ENCODE measurements at places on chromosomes 4 and X.

DNA sequence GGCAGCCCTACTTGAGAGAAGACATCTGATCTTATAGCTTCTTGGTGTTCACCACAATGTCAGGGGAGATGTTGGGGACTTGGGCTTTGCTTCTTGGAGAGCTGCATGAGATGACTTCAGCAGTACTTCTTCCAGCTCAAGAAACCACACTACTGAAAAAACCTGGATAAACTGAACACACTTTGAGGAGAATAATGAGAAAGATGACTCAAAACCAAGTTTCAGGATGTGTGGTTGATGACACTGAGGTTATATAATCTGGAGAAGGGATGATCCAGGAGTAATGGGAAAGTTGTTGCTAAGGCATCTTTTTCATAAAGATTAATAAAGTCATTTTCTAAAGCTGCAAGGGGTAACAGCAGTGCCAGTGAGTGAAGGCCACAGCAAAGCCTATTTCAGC lies 58.4 kb upstream of the PNPLA4 start:
- DNase-seq, result no peak

- DNase-seq, result no peak
Measured at GRCh38 chr4:167084321-167084720, 150.0 kb downstream of the SPOCK3 start.

DNA sequence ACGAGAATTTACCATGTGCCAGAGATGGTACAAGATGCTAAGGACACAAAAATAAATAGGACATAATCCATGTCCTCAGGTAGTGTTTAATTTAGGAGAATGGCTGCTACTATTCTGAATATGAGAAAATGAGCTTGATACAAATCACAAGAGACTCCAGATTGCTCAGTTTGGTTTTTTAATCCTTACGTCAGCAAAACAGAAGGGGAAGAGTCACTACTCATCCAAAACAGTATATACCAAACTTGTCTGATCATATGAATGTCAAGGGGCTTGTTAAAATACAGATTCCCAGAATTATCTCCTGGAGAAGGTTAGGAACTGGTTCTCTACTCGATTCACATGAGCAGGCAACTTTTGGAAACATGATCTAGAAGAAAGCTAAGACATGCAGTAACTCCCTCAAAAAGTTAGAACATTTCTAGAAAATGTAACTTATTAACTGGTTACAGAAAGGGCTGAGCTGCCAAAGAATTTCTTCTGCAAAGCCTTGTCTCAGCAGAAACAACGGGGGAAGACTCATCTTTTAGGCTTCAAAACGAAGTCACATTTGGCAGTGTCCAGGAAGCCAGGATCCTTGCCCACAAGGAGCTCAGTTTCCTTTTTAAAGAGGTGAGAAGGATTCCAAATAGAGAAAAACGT lies 3.4 kb downstream of the AIFM1 start:
- no peak for DNase-seq

DNA sequence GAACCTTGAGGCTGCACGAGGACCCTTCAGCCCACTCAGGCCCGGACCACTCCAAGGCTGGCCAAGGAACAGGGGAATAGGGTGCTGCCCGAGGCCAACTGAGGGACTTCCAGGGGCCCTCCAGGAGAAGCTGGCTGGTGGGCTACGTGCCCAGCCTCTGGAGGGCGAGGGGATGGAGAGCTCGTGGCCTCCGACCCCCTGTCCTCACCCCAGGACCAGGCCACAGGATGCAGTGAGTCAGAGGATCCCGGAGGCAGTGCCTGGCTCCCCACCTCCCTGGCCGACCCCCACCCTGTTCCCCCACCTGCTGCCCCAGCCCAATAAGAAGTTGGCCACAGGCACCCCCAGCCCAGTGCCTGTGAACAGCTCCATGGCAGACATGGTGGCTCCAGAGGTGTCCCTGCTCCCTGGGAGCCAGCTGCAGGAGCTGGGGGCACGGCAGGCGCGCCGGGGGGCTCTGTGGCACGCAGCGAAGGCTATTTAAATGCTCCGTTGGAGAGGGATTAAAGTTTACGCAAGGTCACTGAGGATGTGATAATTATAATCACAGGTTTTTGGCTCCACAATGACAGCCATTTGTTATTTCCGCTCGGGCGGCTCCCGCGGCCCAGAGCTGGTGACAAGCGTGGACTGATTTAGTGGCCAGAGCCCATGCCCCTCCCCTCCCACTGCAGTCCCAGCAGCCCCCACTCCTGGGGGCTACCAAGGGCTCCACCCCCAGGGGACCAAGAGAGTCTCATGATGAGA lies 95.7 kb upstream of the NKX1-1 start:
- no peak for DNase-seq

GRCh38 chr4:176642472-176642871 lies 150.2 kb downstream of the VEGFC start:
- no peak for DNase-seq

DNA sequence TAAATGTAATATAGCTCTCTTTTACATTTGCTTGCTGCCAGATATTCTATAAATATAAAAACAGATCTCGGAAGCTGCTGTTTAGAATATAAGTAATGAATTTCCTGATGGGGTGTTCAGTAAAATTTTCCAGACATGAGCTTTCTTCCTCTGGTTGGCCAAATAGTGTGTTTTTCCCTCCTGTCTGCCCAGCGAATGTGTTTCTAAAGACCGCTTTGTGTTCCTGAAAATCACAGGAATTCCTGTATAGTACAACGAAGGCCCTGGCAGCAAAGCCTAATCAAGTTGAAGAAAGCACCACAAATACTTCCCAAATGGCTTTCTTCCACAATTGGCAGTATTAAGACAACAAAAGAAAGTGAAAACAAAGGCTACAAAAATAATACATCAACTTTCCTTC lies 494.1 kb downstream of the INPP4B start:
- DNase-seq, result no peak

GRCh38 chrX:108306086-108306485 lies 132.1 kb downstream of the COL4A6 start:
- DNase-seq, result no peak

- DNase-seq, result no peak
Measured at GRCh38 chrX:1118572-1119199, 93.8 kb downstream of the CRLF2 start.

- peak; percentile 93 for DNase-seq
Measured at GRCh38 chr4:16205298-16206164, 20.7 kb downstream of the TAPT1 start.

GRCh38 chrX:94057385-94057784 lies 383.4 kb downstream of the FAM133A start:
- no peak for DNase-seq

DNA sequence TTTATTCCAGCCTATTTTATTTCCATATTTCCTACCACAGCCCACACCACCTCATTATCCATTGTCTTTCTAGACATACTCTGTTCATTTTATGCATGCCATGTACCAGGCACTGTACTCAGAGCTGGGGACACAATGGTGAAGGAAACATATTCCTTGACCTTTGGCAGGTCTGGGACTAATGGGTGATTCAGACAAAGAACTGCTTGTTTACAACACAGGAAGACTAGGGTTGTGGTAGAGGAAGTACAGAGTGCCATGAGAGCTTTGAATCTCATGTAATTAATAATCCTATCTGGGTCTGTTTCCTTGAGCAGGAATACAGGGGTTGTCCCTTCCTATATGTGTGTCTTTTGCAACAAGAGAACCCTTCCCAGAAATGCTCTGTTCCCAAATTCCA lies 75.1 kb upstream of the NUDT10 start:
- DNase-seq, result no peak

DNA sequence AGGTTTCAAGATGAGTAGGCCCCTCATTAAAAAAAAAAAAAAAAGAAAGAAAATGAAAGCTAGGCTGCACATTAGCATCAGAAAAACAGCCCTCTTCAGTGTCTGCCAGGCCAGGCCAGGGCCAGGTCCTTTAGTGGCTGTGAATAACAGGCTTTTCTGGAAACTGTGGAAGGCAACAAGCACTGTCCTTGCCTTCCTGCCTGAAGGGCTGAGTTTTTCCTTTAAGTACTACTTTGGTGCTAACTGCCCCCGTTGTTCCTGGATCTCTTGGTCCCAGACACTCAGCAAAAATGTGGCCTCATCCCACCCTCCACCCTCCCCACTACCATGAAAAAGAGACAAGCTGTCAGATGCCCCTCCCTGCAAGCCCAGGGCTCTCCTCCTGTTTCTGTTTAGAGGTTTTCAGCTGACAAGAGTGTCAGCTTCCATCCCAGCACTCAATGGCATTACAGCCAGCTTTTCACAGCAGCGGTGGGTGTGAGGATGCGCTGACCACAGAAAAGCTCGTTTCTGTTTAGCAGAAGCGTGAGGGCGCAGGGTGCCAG lies 174.2 kb downstream of the NHS start:
- DNase-seq, result no peak

DNA sequence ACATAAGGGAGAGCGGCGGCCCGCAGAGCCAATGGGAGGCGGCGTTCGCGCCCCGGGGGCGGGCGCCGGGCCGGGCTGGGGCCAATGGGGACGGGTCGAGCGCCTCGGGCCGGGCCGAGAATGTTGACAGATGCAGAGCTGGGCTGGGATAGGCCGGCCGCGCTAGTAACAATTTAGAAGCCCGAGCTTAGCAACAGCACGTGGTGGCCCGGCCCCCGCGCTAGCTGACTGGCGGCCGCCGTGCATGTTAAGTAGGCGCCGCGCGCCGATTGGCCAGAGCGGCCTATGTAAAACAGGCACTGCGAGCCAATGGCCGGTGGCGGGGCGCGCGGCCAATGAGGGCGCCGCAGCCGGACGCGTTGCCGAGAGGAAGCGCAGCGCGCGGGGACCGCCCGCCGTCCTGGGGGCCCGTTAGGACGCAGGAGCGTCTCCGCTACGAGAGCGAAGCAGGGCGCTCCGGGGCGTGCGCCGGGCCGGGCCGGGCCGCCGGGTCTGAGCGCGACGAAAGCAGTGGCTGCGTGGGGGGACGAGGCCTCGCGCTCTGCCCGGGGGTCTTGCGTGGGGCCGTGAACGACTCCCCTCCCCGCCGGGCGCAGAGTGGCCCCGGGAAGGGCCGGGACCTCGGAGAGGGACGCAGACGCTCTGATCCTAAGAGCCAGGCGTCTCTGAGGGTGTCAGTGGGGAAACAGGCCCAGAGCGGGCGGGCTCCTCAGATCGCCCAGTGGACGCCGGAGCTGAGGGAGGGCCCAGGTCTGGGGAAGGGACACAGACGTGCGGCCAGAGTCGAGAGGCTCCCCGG lies 435 bp upstream of the MXD4 start:
- DNase-seq, result peak; percentile 92

DNA sequence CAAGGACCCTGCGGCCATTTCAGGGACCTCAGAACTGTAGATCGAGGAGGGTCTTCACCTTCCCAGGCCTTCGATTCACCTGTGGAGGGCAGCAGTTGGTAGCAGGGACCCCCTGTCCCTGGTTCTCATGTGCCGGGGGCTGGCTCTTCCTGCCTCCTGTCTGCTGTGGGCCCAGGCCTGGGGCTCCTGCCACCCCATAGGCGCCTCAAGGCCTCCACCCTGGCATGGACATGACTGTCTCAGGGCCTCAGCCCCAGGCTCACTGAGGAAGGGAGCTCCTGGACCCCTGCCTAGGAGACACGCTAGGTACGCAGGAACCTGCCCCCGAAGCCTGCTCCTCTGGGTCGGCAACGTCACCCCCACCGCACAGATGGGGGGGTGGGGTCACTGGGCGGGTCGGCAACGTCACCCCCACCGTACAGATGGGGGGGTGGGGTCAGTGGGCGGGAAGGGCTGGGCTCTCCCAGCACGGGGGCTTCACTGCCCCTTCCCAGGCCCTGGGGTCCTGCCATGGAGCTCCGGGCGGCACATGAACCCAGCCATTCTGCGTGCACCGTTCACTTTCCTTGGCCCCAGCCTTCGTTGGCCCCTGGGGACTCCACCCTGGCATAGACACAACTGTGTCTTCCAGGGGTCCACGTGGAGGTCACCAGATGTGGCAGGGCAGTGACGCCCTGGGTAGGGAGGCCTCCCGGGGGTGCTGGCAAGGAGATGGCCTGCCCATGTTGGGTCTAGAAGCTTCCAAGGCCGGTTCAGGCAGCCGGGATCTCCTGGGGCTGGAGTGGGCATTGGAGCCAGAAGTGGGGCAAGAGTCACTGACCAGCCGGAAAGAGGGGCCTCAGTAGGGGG lies 3.5 kb upstream of the HGFAC start:
- DNase-seq, result no peak

DNA sequence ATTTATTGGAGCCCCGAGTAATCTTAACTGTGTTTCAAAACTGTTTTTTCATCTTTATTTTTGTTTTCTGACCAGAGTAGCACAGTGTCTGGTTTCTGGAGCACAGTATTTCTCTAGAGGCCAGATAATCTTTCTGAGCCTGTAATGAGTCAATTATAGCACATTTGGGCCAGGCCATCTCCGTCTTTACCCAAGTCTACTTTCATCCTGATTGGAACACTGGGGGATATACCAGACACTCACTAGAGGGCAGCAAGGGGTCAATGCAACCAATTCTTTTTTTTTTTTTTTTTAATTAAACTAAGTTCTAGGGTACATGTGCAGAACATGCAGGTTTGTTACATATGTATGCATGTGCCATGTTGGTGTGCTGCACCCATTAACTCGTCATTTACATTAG lies 282.0 kb downstream of the ARHGAP24 start:
- DNase-seq, result no peak

DNA sequence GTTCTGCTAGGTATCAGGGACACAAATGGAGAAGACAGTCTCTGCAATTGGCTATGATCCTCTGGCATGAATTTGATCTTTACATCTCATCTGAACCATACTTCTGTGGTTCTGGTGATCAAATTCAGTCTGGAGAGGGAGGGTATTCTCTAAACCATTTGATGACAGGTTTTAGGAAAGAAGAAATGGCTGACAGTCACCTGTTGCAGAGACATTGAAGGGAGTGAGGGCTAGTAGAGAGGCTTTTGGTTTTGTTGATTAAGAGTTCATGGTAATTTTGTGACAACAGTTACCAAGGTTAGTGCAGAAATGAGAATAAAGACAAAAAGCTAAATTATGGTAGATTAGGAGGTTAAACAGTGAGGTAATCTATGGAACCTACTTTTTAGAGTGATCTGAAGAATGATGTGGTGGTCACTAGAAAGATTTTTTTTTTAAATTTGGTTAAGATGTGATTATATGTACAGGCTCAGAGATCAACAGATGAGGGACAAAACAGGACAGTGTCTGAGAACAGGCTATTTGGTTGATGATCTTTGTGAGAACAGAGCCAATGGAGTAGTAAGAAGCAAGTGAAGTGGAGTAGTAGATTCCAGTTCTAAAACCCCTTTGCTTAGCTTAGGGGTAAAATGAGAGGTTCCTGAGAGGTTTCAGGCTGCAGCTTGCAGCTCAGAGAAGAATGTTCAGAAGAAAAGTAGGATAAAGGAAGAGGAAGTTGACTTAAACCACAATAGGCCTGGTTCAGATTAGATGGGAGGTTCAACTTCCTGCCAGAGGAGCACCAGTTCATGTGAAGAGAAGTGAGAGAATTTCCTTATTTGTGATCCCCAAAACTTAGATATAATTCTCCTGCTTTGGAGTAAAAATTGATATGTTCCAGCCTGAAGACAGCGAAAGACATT lies 34.7 kb downstream of the VSIG4 start:
- no peak for DNase-seq

DNA sequence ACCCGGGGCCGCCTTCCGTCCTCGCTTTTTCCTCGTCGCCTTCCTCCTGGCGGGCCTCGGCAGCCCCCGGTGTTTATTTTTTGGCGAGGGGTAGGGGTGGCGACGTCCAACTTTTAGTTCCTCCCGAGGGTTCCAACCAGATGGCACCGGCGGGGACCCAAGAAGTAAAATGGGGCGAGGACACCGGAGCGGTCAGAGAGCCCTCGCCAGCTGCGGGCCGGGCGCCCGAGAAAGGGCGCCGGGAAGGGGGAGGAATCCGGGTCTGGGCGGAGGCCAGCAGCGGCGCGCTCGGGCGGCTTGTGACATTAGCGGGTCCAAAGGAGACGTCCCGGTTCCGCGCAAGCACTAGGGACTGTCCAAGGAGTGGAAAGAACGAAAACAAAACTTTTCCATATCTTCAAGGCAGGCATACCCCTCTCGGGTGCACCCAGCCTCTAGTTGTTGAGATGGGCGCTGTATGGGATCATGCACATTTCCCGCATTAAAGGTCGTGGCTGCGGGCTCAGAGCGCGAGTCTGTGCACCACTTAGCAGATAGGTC lies 691 bp upstream of the USP46 start:
- no peak for DNase-seq
